IPS DF 6.9 (cell line): ENCODE measurements at places on chromosomes 1 and 21.

DNA sequence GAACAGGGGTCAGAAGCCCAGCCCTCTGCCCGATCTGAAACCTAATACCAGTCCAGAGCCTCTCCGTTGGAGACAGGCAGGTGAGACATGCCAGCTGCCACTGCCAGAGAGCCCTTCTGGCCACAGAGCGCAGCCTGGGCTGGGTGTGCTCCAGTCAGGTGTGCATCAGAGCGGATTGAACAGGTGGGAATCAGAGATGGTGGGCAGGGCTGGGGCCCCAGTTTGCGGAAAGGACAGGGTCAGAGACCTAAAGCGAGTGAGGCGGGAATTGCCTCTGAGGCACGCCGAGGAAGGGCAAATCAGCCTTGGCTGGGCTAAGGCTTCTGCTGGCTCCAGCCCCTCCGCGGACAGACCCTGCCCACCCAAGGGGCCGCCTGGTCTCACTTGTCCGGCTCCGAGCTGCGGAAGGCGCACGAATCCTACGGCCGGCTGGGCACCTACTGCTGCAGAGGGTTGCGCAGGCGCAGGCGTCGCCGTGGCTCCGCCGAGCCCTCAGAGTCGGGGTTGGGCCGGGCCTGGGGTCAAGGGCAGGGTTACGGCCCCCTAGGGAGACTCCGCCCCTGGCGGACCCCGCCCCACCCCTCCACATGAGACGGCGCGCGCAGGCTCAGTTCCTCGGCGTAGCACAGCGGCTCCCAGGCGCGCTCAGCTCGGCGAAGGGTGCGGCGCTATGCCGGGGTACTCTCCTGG is 10.3 kb downstream of the CPLANE2 start:
- DNase-seq = no peak

- no peak for DNase-seq
These were observed 66.2 kb upstream of the IRF2BP2 start for GRCh38 chr1:234676103-234676594.

DNA sequence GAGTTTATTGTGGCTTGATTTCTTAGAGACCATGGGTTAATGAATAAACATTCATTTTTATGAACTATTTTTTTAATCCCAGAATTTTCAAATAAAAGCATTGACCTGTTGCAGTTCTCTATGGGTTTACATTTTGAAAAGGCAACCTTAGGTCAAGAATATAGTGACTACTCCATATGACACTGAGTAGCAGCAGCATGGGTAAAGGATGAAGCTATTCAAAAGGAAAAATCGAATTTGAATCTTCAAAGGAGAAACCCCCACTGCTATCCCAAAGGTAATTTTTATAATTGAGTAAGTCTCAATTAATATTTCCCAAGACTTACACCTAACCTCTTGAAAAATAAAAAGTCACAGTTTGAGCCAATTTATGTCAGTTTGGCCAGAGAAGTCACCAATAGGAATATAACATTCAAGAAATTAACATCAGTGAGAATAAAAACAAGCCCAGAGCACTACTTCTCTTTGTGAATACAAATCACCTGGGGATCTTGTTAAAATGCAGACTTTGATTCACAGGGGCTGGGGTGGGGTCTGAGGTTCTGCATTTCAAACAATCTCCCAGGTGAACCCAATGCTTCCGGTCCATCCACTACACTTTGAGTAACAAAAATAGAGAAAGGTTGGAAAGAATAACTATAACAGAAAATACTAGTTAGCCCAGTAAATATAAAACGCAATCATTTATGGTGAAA is 39.8 kb downstream of the USP1 start:
- DNase-seq = no peak

DNA sequence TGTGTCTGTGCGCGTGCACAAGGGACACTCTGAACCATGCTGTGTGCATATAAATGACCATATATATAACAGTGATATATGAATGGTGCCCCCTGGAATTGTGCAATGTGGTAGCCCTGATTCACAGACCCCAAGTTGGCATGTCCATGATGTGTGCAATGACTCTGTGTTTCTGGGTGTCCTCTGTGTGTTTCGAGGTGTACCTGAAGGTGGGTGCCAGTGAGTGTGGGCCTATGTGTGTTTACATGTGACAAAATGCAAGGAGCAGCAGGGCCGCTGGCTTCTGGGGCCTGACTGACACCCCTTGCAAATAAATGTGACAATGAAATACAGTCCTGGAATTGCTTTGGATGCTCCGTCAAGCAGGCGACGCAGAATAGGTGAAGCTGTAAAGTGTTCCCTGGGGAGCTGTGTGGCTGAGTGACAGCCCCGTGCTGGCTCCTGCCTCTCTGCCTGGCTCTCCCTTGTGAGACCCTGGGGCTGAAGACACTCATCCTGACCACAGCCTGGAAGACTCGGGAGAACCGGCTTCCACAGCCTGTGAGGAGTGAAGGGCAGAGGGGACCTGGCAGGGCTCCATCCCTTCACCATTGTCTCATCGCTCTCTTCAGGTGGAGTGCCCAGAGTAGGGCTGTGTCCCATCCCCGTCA is 38.2 kb upstream of the CSF3R start:
- DNase-seq = no peak

DNA sequence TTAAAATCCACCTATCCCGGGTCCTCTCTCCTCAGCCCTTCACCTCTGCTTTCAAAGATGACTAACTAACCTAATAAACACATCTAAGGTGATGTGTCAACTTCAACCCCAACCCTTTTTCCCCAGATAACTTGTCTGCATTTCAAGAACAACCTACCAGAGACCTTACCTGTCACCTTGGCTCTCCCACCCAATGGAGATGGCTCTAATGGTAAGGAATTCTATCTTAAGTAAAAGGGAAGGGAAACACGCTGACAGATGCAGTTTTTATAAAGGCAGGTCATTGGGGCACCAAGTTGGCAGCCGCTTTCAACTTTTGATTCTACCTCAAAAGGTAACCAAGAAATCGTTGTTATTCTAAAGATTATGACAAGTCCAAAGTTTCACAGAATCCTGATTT is 37.6 kb downstream of the MRPL39 start:
- DNase-seq = no peak

- no peak for DNase-seq
These were observed 25.6 kb downstream of the FCRL2 start for GRCh38 chr1:157751283-157751682.

- DNase-seq = peak; percentile 54
These were observed 24.8 kb upstream of the THEM4 start for GRCh38 chr1:151934048-151934493.

DNA sequence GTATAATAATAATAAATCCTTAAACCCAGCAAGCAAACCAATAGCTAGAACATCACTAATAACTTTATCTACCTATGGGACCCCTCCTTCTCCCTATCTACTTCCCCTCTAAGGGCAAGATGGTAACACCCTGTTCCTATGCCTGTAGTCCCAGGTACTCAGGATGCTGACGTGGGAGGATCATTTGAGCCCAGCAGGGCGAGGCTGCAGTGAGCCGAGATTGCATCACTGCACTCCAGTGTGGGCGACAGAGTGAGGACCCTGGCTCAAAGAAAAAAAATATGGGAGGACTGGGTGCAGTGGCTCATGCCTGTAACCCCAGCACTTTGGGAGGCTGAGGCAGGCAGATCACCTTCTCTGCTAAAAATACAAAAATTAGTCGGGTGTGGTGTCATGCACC is 143.1 kb upstream of the SLC45A1 start:
- DNase-seq = no peak

GRCh38 chr1:46761740-46762139 is 37.1 kb upstream of the CYP4B1 start:
- DNase-seq = no peak

GRCh38 chr1:223219318-223219635 is 76.2 kb upstream of the TLR5 start:
- DNase-seq = no peak

DNA sequence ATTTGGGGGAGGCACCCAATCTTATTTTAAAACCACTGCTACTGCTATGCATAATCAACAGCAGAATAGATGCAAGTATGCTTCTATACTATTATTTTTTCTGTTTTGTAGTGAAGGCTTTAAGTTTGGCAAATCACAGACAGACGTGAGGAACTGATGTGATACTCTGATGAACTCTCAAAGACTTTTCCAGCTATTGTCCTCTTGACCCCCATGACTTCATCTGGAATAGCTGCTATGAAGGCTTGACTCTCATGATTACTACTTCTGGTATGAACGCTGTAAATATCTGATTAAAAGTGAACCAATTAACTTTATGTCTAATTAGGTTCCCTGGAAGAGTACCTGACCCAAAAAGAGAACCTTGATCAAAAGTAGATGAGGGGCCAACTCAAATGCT is 49.1 kb downstream of the EYA3 start:
- DNase-seq = no peak

DNA sequence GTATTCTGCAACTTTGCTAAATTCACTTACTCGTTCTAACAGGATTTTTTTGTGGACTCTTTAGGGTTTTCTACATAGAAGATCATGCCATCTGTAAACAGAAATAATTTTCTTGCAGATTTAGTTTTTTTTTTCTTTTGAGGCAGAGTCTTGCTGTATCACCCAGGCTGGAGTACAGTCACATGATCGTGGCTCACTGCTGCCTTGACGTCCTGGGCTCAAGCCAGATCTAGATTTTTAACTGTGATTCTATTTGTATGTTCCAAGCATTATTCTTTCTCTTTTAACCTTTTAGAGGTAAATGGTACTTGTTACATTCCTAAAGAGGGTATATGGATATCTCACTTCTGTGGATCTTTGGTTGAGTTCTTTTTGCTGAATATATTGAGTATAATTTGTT is 18.6 kb downstream of the FABP3 start:
- DNase-seq = no peak

DNA sequence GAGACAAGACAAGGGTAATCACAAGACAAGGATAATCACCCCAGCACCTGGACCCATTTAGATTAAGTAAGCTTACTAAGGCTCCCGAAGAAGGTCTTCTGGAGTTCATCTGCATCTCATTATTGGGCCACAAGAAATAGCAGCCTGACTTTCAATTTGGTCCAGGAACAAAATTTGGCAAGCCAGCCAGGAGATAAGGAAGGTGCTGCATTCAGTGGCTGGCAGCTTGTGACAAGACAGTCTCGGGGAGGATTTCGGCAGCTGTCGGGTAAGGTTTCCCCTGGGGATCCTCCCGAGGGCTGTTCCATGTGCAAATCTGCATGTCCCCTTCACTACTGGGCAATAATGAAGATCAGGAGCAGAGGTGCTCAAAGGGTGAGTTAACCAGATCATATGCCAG is 195.2 kb downstream of the FCRL5 start:
- no peak for DNase-seq

- no peak for DNase-seq
These were observed 88.6 kb downstream of the TM2D1 start for GRCh38 chr1:61636376-61636775.

DNA sequence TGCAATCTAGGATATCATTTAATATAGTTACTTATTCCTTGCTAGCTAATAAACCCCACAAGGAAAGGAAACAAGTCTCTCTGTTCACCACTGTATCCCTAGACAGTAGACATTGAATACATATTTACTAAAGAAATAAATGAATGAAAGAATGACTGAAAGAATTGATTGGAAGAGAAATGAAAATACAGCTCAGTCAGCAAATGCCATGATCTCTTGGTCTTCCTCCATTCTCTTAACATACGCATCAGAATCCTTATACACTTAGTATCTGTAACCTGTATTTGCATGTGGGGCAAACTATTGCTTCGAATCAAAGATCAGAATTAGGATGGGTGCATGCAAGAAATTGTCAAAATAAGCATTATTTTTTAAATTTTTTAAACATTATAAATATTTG is 500.8 kb upstream of the ADGRL2 start:
- no peak for DNase-seq

DNA sequence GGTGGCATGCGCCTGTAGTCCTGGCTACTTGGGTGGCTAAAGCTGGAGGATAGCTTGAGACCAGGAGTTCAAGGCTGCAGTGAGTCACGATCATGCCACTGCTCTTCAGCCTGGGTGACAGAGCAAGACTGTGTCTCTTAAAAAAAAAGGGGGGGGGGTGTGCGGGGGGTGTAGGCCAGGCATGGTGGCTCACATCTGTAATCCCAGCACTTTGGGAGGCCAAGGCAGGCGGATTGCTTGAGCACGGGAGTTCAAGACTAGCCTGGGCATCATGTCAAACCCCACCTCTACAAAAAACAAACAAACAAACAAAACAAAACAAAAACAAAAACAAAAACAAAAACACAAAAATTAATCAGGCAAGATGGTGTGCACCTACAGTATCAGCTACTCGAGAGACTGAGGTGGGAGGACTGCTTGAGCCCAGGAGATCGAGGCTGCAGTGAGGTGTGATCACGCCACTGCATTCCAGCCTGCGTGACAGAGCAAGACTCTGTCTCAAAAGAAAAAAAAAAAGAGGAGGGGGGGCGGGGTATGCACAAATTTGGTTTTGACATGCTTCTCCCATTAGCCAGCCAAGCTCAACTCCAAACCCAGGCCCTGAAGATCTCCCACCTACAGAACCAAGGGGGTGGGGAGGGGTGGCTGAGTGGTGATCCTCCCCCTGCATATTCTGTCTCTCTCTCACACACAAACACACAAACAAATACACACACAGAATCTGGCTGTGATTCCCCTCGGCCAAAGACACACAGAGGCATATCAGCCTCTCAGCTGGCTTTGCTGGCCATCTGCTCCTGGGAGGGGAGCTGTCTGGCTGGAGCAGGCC is 3.1 kb downstream of the PTAFR start:
- no peak for DNase-seq

DNA sequence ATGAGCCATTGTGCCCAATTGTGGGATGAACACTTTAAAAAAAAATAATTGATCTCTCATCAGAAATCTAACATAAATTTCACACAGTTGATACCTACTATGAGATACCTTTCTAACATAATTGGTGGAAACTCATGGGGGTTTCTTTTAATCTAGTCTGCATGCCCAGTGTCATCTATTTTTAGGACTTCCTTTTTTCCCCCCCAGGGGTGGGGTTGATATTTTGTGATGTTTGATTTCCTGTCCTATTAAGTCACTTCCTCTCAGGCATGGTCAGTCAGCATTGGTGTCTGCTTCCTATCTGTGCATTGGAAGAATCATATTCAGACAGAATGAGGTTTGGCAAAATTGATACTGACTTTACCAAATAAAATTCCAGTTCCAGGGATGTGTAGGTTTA is 21.5 kb downstream of the NFYC start:
- DNase-seq = no peak

DNA sequence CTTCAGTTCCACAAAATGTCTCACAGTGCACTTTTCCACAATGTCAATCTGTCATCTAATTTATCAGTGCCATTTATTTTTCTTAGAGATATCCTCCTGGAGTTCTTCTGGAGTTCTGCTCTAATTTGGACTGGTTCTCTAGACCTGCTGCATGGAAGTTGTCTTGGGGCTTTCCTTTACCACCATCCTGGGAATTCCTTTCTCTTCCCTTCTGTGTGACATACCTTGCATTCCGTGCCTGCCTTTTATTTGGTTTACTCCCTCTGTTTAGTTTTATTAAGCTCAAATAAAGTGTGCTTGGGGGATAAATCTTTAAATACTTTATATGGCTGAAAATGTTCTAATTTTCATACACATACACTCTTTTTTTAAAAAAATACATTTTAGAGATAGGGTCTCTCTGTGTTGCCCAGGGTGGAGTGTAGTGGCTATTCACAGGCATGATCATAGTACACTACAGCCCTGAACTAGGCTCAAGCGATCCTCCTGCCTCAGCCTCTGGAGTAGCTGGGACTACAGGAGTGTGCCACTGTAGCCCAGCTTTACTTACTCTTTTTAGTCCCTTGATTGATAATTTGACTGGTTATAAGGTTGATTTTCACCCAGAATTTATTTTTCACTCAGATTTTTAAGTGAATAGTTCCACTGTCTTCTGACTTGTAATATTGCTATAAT is 14.4 kb downstream of the MTF2 start:
- DNase-seq = no peak
